ENCODE measurements at places on chromosomes 11 and 22.

DNA sequence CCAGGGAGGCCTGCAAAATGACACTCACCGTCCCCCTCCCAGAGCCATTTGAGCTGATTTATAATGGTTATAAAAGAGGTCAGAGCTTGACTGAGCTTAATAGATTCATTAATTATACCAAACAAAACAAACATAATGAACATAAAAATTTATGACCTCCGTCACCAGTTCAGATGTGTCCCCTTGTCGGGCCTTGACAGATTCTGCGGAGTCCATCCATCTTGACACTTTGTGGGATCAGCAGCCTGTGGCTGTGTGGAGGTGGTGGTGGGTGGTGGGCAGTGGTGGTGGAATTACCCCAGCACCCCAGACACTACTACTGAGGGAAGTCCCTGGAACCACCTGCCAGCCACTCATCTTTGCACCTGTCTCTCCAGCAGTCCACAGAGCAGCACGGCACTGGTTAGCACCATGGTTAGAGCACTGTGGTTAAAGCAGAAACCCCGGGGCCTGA lies 83.5 kb downstream of the DSCAML1 start:
- DNase-seq: no peak

DNA sequence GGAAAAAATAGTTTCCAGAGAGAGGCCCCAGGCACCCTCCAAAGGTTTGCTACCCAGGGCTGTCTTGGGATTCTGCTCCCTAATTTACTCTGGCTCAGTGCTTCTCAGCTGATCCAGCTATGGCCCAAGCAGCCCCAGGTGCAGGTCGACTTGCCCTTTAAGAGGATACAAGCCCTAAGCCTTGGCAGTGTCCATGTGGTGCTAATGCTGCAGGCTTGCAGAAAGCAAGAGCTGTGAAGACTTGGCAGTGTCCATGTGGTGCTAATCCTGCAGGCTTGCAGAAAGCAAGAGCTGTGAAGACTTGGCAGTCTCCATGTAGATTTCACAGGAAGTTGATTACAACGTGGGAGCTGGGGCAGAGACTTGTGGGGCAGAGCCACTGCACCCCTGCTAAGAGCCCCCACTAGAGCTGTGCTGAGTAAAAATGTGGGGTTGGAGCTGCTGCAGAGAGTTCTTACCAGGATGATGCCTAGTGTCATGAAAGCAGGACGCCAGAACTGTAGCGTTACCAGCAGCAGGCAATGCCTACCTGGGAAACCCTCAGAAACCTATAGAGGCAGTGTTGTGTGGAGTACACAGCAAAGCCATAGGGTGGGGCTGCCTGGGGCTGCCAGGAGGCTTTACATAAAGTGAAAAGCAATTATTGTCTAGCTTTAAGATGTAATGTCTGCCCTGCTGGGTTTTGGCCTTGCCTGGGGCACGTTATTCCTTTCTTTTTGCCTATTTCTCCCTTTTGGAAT lies 16.1 kb upstream of the OR52K1 start:
- no peak for DNase-seq

DNA sequence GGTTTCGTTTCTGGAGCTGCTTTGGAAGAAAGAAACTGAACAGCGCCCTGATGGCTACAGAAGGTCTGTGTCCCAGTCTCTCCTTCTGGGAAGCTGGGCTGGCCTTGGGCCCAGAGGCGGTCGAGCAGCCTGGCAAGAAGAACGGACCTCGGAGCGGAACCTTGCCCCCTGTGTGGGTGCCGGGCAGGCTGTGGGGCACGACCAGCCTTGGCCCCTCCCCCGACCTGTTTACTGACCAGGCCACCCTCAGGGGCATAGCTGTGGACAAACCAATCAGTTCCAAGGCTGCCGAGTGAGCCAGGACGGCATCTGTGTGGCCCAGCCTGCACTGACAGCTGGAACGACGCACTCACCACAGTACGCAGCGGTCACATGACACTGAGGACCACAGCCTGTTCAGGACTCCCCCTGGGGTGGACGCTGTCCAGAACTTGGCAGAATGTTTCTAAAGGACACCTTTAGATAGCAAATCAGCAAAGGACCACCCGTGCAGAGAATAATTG lies 7.2 kb downstream of the PIM3 start:
- DNase-seq: peak; percentile 76

DNA sequence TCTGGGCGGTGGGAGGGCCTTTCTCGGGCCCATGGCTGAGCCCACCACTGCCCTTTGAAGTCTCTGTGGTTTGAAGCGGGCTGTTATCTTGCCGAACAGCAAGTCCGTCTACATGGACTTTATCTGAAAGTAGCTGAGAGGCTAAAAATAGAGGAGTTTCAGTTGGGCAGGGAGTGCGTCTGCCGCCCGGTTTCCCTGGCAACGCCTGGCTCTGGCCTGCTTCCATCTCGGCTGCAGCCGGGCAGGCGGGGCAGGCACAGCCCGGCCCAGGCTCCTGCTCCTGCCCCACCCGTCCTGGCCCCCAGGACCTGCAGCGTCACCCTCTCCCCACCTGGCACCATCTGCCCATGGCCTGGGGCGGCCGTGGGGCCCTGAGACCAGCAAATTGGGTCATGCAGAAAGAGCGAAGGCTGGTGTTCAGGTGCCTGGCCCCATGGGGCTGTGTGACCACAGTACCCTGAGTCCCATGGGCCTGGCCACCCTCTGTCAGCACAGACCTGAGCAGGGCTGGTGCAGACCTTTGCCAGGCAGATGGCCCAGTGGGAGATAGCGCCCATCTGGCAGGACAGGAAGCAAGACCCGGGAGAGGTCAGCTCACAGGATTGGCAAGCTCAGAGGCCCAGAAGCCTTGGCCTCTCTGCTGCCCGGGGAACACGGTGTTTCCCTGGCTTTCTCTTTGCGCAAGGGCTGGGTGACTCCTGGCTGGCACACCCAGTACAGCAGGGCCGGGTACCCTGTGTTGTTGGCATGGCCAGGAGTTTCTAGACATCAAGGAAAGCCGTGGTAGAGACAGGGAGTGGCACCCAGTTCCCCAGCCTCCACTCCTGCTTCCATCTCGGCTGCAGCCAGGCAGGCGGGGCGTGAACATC lies 79.1 kb upstream of the KCNQ1OT1 start:
- DNase-seq: peak; percentile 49

DNA sequence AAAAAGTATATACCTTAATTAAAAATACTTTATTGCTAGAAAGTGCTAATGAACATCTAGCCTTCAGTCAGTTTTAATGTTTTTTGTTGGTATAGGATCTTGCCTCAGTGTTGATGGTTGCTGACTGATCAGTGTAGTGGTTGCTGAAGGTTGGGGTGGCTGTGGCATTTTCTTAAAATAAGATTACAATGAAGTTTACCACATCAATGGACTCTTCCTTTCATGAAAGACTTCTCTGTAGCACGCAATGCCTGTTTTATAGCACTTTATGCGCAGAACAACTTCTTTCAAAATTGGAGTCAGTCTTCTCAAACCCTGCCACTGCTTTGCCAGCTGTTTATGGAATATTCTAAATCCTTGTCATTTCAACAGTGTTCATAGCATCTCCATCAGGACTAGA lies 50.6 kb downstream of the LDLRAD3 start:
- DNase-seq: no peak

- DNase-seq: no peak
Measured at GRCh38 chr11:111981270-111981669, 43.9 kb upstream of the DLAT start.

GRCh38 chr11:7499081-7499480 lies 13.8 kb downstream of the OLFML1 start:
- DNase-seq: no peak

DNA sequence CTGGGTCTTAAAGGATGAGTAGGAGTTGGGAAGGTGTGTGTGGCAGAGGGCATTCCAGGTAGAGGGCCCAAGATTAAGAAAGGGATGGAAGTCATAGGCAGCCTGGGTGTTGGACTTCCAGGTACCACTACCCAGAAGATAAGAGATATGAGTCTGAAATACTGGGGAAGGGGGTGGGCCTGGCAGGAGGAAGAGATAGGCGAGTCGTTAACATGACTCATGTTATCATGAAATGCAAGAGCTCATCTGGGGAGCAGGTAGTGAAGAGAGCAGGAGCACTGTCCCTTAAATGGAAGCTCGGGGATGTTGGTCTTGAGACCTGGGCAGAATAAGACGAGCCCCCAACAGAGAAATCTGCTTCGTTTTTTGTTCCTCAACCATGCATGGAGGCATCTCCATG lies 10.2 kb downstream of the ZC3H7B start:
- no peak for DNase-seq

- DNase-seq: no peak
Measured at GRCh38 chr11:103714246-103714645, 322.2 kb upstream of the DDI1 start.

DNA sequence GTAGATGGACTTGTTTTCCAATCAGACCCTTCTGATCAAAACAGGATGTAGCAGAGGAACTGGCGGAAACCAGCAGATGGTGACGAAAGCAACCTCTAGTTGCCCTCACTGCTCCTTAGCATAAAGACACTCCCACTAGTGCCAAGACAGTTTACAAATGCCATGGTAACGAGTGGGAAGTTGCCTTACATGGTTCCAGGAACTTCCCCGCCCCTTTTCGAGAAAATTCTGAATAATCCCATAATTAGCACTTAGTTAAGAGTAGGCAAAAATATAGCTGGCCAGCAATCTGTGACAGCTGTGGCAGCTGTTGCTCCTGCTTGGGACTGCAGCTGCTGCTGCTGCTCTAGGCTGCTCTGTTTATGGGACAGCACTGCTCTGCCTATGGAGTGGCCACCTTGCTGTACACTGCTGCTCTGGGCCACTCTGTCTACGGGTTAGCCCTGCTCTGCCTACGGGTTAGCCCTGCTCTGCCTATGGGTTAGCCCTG lies 33.4 kb upstream of the SORL1 start:
- peak; percentile 15 for DNase-seq

DNA sequence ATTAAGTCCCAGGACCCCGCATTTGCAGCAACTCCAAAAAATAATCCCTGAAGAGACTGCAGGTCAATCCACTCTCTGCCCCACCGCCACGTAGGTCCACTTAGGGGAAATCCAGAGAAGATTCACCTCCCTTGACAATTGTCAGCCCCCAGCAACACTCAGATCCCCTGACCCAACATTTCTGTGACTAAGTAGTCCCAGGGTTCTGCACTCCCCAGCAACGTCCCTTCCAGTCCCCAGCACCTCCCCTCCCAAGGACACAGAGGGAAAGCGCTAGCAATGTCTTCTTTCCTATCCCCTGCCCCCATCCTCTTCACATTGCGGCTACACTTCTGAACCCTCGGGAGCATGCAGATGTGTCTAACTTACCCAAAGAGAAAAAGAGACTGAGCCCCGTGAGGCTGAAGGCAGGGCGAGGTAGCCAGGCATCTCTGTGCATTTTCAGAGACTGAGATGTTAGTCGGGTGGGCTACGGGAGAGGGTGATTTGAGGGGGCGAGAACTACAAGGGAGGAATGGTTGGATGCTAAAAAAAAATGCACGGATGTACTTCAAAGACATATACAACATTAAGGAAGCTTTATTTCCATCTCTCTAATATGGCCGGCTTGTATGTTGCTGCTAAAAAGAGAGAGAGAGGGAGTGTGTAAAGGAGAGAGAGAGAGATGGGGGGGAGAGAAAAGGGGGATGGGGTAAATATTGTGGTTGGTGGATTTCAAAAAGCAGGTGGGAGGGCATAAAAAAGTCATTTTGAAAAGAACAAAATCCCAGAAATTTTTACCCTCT lies at the start of gene SCN2B:
Gene SCN2B (minus strand): TSS at position 647 of the 785 bp plus-strand sequence. CDS start 208 bp downstream, at position 439.
- no peak for DNase-seq

GRCh38 chr11:93289782-93290463 lies 40.6 kb upstream of the DEUP1 start:
- no peak for DNase-seq

- DNase-seq: no peak
Measured at GRCh38 chr22:29715705-29716104, 4.1 kb upstream of the CABP7 start.

- DNase-seq: no peak
Measured at GRCh38 chr11:4027746-4028145, 66.9 kb upstream of the RRM1 start.

- no peak for DNase-seq
Measured at GRCh38 chr11:86108191-86108590, 39.3 kb upstream of the PICALM start.

DNA sequence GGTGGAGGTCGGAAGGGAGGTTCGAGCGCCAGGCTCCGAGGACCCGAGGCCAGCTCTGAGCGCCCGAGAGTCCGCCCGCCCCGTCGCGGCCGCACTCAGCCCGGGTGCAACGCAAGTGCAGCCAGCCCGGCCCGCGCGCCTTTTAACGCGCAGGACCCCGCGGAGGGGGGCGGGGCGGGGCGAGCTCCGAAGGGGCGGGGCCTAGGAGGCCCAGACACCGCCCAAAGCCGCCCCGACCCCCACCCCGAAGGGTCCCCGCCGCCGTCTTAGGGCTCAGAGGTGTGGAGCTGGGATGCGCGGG lies at the start of gene PHOX2A:
Gene PHOX2A (minus strand): TSS at position 117 of the 301 bp plus-strand sequence. CDS start 172 bp downstream, outside the sequence.
- peak; percentile 54 for DNase-seq

DNA sequence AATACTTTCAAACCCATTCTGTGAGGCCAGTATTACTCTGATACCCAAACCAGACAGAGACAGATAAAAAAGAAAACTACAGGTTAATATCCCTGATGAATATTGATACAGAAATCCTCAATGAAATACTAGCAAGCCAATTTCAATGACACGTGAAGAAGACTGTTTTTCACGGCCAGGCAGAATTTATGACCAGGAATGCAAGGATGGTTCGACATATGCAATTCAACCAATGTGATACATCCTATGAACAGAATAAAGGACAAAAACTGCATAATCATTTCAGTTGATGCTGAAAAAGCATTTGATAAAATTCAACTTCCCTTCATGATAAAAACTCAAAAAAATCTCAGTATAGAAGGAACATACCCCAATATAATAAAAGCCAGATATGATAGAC lies 44.5 kb downstream of the SLC22A24 start:
- no peak for DNase-seq

DNA sequence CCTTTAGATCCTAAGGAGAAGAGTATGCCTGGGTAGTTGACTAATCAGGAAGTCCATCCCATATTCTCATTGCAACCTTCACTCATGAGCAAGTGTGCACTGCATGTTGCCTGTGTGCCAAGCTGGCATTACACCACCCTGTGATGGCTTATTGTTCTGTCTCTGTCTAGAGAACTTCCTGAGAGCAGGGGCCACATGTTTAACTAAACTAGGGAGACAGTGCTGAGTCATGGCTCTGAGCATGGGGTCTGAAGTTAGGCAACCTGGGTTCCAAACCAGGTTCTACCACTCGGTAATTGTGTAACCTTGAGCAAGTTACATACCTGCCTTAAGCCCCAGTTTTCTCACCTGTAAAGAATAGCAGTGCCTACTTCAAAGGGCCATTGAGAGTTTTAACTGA lies 39.6 kb downstream of the CSNK2A3 start:
- DNase-seq: no peak

GRCh38 chr22:44274918-44275630 lies 37.7 kb downstream of the SHISAL1 start:
- peak; percentile 6 for DNase-seq

GRCh38 chr22:35462498-35463230 lies 62.7 kb downstream of the MCM5 start:
- DNase-seq: no peak

GRCh38 chr11:10415817-10416392 lies 39.2 kb upstream of the AMPD3 start:
- no peak for DNase-seq

GRCh38 chr11:27700351-27701301 lies at the start of gene BDNF:
BDNF (minus strand) TSS chr11:27700455; CDS start chr11:27658564, 41,891 bp downstream.
- peak; percentile 43 for DNase-seq

GRCh38 chr22:36339171-36340065 lies 48.3 kb downstream of the MYH9 start:
- DNase-seq: no peak

All from glutamatergic neuron (in vitro differentiated cells).